ENCODE measurements at places on chromosomes 5 and 9. TPM values are rescaled to one million over a fixed set of nuclear protein-coding genes. Genes with fewer than 3 reads are reported as not detected.

CAAP1 gene
- 17.6 TPM for total RNA-seq

RASEF gene
- total RNA-seq = not detected

IL9 gene
- 2.6 TPM for total RNA-seq

TNC gene
- 4.1 TPM for total RNA-seq

BARX1 gene
- 1.7 TPM for total RNA-seq

GFI1B gene
- total RNA-seq = 0.12 TPM

KIF24 gene
- total RNA-seq = 5.8 TPM

ZSWIM6 gene
- total RNA-seq = 8.6 TPM

All from activated T-cell treated with anti-CD3 and anti-CD28 coated beads, Interleukin-2, amount 50 U/mL, for 72 hours (primary cell).